ENCODE measurements at places on chromosomes 11 and 22.

GRCh38 chr11:108734283-108734682 is 69.4 kb downstream of the DDX10 start:
- no peak for DNase-seq

DNA sequence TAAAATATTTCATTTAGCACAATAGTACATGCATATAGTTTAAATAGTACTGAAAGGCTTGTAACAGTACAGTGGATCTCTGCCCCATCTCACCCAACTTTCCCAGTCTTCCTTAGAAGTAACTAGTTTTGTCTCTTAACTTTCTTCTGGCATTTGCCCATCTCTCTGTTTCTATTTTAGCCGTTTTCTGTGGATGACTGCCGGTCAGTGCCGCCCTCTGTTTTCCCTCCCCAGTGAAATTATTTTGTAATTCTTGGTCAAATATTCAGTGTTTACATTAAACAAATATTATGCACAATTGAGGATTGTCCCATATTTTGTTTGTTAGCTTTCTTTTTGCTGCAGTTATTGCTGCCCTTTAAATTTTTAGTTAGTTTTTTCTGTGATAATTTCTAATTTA is 8.3 kb downstream of the PDHX start:
- DNase-seq, result no peak

- no peak for DNase-seq
Observed at GRCh38 chr11:77770629-77771028, 49.9 kb downstream of the RSF1 start.

DNA sequence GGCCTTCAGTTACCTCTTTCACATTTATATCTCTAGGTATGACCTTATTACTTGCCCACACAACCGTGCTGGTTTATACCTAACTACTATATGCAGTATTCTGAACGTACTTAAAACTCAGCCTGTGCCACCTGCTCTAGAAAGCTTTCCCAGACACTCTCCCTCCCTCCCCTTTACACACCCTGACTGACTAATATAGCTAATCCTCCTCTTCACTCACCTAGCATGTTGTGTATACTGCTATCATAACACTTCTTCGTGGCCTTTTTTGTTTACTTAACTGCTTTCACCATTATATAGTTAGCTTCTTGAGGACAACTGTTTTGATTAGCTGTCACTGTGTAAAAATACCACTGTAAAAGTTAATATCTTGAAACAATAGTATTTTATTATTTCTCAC is 23.5 kb downstream of the RNF214 start:
- DNase-seq, result no peak

GRCh38 chr11:7597620-7598019 is 75.7 kb downstream of the CYB5R2 start:
- no peak for DNase-seq

- DNase-seq, result no peak
Observed at GRCh38 chr11:87039371-87039770, 1.6 kb downstream of the TMEM135 start.

- no peak for DNase-seq
Observed at GRCh38 chr22:44288913-44289312, 23.8 kb downstream of the SHISAL1 start.

DNA sequence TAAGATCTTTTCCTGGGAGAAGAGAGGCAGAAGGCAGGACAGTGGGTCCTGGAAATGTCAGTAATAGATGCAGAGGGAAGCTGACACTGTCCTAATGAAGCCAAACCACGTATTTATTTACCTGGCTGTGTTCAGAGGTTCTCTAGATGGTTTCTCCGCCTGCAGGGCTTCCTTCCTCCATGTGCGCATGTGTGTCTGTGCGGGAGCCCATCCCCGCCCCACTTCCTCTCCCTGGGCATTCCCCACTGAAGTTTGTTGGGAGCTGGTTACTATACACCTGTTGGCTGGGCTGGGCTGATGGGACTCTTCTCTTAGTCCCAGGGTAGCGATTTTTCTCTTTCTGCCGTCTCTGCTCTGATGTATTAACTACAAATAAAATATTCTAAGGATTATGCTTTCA is 204.9 kb upstream of the TBCEL start:
- DNase-seq, result no peak

DNA sequence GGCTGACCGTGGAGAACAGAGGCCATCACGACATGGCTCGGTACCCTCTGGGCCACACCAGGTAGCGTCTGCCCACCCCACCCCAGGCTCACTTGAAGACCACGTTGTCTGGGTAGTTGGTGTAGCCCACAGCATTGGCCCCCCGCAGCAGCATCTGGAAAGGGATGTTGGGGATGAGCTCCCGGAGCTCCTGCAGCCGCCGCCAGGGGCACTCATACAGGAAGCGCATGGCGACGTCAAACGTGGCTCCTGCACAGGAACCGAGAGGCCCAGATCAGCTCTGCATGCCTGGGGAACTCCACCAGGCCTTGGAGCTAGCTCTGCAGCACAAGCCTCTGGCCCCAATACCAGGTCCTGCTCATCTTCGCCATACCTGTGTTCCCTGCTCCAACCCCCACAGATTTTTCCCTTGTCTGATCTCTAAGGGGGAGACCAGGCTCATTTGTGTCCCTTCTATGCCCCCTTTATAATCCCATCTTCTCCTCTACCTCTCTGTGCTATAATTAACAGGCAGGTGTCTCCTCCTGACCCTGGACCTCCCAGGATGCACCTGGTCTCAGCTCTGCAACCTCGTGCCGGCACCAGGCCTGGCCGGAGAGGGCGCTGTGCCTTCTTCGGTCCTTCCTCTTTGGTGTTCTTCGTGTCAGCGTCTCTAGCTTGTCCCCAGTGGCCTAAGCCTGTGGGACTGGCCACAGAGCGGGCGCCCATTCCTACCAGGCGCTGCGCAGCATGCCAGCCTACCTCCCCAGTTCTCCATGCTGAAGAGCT is 5.0 kb upstream of the LRFN4 start:
- DNase-seq, result no peak

DNA sequence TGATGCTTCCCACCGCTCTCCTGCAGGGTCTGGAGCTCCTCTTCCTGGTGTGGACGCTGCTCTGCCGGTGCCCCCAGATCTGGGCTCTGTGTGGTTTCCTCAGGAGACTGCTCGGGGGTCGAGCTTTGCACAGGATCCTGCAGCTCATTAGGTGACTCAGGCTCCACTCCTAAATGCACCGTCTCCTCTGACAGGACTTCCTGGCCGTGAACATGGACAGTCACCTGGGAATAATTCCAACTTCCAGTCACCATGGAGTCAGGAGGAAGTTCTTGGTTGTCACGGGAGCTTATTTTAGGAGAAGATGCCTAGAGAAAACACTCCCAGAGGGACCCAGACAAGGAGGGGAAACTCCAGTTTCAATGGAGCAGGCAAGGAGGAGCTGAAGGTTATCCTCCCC is 11.9 kb downstream of the ZNF202 start:
- DNase-seq, result no peak

GRCh38 chr11:102603091-102603490 is 22.0 kb downstream of the MMP20 start:
- no peak for DNase-seq

DNA sequence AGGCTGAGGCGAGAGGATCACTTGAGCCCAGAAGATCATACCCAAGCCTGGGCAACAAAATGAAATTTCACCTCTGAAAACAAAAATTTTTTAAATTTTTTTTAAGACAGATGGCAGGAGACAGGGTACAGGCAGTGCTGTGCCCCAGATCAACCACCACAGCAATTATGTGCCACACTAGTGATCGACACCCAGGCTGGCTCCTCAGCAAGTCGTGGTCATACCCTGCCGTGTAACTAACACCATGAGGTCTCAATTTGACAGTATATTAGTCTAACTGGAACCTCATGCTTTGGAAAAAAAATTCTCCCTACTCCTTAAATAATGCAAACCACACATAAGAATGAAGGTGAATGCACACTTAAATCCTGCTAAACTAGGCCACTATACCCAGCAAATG is 8.3 kb downstream of the SF3A1 start:
- DNase-seq, result no peak

- DNase-seq, result no peak
Observed at GRCh38 chr11:8531312-8531711, 62.7 kb downstream of the STK33 start.

- DNase-seq, result no peak
Observed at GRCh38 chr11:32331792-32332191, 103.5 kb downstream of the WT1 start.

GRCh38 chr11:73324665-73325035 is 16.6 kb downstream of the ARHGEF17 start:
- no peak for DNase-seq

DNA sequence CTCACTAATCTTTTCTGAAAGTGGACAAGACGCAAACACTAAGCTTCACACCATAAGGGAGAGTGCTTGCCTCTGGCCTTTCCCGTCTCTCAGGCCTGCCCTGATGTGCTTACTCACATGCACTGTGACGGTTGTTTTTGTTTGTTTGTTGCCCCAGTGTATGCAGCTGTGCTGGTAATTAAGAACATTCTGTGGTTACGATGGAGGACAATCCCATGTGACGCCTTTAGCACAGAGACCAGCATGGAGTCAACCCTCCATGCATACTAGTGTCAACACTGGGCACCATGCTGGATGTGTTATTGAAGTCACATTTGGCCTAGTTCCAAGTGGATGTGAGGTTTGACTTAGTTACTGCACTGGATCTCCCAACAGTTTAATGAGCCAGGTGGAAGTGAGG is 27.8 kb upstream of the CDON start:
- DNase-seq, result no peak

- no peak for DNase-seq
Observed at GRCh38 chr22:19742160-19743066, 18.2 kb upstream of the TBX1 start.

- DNase-seq, result no peak
Observed at GRCh38 chr11:61860054-61860903, 31.1 kb downstream of the FADS3 start.

DNA sequence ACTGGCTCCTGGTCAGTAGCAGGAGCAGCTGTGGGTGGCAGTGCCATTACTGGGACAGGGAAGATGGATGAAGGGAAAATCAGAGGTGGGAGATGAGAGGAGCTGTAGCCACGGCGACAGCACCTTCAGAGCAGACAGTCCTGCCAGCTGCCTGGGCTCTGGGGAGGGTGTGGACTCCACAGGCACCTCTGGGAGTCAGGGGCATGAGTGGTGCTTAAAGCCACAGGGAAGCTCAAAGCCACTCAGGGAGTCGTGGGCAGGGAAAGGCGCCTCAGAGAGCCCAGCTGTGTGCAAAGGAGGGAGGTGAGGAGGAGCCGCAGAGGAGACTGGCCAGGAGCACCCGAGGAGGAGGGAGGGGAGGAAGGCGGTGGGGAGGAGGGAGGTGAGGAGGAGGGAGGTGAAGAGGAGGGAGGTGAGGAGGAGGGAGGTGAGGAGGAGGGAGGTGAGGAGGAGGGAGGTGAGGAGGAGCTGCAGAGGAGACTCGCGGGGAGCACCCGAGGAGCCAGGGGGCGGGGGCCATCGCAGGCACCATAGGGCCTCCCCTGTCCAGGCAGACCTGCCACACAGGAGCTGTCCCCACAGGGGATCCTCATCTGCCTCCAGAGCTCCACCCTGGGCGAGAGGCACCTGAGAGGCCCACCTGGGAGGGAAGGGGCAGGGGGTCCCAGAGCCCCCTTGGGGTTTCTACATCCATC is 977.6 kb downstream of the BRD1 start:
- no peak for DNase-seq

GRCh38 chr11:115124786-115125185 is 379.4 kb downstream of the CADM1 start:
- DNase-seq, result no peak

DNA sequence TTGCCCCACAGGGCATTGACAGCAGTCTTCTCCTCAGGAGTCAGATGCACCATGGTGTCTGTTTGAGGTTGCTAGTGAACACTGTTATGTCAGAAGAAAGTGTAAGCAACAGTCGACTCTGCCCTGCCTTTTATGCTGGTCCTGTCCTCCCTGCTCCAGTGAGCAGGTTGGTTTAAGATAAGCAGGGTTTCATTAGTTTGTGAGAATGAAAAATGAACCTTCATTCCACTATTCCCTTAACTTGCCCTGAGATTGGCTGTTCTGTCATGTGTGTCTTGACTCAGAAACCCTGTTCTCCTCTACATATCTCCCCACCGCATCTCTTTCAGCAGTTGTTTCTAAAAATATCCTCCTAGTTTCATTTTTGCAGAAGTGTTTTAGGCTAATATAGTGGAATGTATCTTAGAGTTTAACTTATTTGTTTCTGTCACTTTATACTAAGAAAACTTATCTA is at the start of gene HBD:
TSS of gene HBD (minus strand) at position 103 of the 454 bp plus-strand sequence. CDS start at position 53, 50 bp downstream.
- no peak for DNase-seq

DNA sequence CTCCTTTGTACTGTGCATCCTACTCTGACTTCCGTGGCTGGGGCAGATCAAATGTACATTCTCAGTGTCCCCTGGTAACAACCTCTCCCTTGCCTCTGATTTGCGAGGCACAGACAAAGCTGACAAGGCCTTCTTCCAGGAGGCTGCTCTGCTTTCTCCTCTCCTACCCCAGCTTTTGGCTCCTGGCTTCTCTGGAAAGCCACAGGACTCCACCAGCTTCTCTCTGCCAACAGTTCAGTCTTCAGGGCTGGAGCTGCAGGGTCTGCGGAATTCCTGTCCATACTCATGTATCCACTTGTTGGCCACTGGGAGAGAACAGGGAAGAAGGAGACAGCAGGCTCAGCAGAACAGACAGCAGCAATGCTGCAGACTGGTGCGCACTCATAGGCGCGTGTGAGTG is 44.4 kb downstream of the P4HA3 start:
- DNase-seq, result no peak

GRCh38 chr11:60972182-60973030 is 926 bp downstream of the CD6 start:
- DNase-seq, result no peak

DNA sequence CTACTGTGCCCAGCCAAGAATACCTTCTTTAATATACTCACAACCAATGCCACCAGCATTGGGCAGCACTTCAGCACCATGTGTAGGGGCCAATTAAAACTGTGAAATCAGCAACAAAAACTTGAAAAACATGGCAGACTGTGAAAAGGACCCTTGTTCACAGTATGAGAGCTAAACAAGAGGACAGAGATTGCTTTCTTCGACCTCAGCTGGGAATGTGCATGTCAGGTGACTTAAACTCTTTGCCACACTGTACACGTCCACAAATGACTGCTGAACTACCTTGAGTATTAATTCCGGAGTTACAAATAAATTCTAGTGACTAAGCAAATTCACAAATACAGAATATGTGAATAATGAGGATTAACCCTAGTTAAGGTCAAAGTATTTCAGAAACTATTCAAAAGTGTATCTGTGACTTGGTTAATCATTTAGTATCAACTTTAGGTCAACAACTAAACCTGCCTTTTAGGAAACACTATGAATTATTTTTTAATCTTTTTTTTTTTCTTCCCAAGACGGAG is 33.0 kb downstream of the DDX6 start:
- DNase-seq, result no peak

GRCh38 chr11:100994966-100995365 is 134.6 kb downstream of the PGR start:
- DNase-seq, result no peak

- DNase-seq, result no peak
Observed at GRCh38 chr11:107011977-107012376, 6.3 kb downstream of the GUCY1A2 start.

Data from AG09319 (cell line).